ENCODE measurements at places on chromosomes 4 and X.

- no peaks in the 10 kb centered on the region for H3K27me3 ChIP-seq
- H3K4me1 ChIP-seq: no peaks in the 10 kb centered on the region
- no peak for DNase-seq
- peaks cover 20% of the 10 kb centered on the region for H3K36me3 ChIP-seq
- H3K27ac ChIP-seq: peak overlapping the region; percentile 89
Measured at GRCh38 chr4:102869569-102870197, 891 bp downstream of the CISD2 start.

DNA sequence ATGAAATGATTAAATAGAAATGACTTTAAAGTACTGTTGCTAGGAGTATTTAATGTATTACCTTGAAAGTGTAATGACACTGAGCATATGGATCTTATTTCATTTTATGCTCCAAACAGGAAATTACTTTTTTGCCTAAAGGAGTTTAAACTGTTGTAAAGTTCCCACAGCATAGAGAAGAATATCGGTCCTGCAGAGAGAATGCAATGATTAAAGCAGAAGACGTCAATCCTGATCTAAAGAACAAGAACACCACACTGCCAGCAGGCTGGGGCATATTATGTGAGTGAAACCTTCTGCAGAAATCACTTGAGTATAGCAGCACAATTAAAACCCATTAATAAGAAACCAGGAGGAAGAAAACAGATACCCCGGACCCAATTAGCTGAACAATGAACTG, 72.8 kb upstream of the CAMK2D start:
- no peaks in the 10 kb centered on the region for H3K4me1 ChIP-seq
- H3K27ac ChIP-seq: no peak overlapping the region
- H3K4me3 ChIP-seq: no peak overlapping the region
- DNase-seq: no peak

DNA sequence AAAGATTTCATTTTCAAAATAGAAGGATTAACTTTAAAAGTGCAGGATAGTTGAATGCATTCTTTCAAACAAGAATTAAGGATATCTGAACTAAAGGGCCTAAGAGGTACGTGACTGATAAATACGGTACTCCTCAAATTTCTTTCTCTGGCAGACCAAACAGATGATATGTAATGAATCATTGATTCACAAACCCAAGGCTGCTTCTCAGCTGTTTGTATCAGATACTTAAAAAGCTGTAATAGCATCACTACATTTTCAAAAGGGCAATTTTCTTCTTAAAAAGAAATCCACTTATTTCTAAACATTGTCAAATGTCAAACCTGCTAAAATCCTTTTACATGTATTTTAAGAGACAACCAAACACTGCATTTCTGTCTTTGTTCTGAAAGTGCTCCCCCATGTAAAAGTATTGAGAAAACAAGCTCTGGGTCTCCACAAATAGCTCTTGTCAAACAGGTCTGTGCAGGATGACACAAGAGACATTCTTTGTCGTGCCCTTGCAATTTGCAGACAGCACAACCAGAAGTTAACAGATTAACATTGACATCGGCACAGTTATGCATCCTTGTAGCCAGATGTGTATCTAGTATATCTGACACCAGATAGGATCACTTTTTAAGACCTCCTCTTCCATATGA, 82.0 kb downstream of the MANBA start:
- H3K36me3 ChIP-seq: peaks cover 6% of the 10 kb centered on the region
- no peaks in the 10 kb centered on the region for H3K27me3 ChIP-seq
- peak; percentile 2 for DNase-seq
- H3K27ac ChIP-seq: no peak overlapping the region
- no peak overlapping the region for H3K4me3 ChIP-seq
- H3K4me1 ChIP-seq: no peaks in the 10 kb centered on the region

DNA sequence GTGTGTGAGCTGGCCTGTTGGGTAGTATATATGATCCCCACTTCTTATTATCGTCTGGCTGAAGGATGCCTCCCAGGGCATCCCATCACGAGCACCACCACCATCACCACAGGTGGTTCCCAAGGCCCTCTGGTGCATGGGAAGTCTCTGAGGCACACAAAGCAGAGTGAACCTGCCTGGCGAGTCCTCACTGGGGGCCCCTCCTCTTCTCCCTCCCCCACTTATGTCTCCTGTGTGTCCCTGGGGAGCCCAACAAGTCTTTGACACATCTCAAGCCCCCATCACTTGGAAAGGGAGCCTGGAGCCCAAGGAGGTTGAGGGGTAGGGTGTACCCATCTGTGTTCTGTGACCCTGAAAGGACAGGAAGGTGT, 45.5 kb upstream of the NKX1-1 start:
- H3K4me3 ChIP-seq: no peak overlapping the region
- no peak for DNase-seq
- H3K36me3 ChIP-seq: peaks cover 4% of the 10 kb centered on the region
- H3K27me3 ChIP-seq: peaks cover 56% of the 10 kb centered on the region

DNA sequence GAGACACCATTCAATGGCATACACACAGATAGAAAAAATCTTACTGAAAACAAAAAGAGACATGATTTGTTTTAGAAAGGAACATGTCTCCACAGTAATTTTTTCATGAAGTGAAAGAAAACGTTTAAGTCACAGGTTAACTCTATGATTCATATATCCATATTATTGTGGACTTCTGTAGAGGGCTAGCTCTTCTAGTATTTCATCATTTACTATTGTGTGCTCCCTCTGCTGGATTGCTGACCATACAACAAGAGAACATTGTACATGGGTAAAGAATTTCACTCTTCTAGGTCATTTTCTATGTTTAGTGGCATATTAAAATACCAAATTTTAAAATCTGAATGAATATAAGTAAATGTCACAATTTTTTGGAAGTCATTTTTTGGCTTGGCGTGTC, 91.8 kb upstream of the POU3F4 start:
- no peaks in the 10 kb centered on the region for H3K4me1 ChIP-seq
- no peak overlapping the region for H3K27ac ChIP-seq
- no peak for DNase-seq
- no peaks in the 10 kb centered on the region for H3K27me3 ChIP-seq

- H3K4me1 ChIP-seq: no peaks in the 10 kb centered on the region
- DNase-seq: no peak
- no peak overlapping the region for H3K27ac ChIP-seq
- no peaks in the 10 kb centered on the region for H3K27me3 ChIP-seq
- no peaks in the 10 kb centered on the region for H3K36me3 ChIP-seq
Measured at GRCh38 chr4:56723659-56724230, 42.6 kb upstream of the HOPX start.

DNA sequence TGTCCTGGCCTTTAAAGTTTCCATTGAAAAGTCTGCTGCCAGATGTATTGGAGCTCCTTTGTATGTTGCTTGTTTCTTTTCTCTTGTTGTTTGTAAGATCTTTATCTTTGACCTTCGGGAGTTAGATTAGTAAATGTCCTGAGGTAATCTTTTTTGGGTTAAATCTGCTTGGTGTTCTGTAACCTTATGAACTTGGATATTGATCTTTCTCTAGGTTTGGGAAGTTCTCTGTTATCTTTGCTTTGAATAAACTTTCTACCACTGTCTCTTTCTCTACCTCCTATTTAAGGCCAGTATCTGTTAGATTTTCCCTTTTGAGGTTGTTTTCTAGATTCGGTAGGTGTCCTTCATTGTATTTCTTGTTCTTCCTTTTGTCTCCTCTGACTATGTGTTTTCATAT, 447.8 kb downstream of the FAM133A start:
- no peaks in the 10 kb centered on the region for H3K27me3 ChIP-seq
- no peak for DNase-seq
- H3K4me3 ChIP-seq: no peak overlapping the region
- H3K27ac ChIP-seq: no peak overlapping the region
- no peaks in the 10 kb centered on the region for H3K36me3 ChIP-seq
- no peaks in the 10 kb centered on the region for H3K4me1 ChIP-seq

DNA sequence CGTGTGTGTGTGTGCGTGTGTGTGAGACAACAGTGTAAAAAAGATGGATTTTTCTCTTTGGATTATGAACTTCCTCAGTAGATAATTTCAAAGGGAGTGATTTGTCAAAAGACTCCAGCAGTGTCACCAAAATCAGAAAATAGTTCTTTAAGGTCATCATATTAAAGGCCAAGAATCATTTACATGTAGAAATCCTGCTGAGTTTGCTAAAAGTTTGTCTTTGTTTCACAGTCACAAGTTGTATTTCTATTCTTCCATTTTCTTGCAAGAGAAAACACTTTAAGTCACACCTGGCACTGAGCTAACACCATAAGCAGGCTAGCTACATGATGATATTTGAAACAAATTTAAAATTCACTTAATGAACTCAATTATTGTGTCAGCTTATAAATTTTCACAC, 222.7 kb downstream of the PACRGL start:
- no peaks in the 10 kb centered on the region for H3K36me3 ChIP-seq
- no peaks in the 10 kb centered on the region for H3K27me3 ChIP-seq
- DNase-seq: no peak
- no peak overlapping the region for H3K4me3 ChIP-seq
- H3K4me1 ChIP-seq: no peaks in the 10 kb centered on the region
- H3K27ac ChIP-seq: no peak overlapping the region

DNA sequence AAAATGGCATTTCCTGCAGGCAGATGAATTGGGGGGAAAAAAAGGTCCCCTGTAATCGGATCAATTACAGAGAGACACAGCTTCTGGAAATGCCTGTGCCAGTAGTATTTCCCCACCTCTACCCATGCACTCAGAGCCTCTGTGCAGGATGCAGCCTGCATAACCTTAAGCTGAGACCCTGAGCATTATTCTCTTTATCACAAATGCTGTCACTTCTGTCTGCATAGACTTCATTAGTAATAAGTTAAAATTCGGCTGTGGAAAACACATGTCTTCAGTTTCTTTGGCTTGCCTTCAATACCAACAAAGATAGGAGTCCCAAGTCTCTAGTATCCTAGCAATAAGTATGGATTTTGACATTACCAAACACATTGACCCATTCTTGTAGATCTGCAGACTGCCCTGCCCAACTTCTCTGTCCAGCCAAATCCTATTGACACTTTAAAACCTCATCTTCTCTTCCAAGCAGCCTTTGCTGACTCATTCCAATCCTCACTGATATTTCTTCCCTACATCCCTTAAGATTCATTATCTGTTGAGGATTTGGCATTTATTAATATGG, 70.8 kb downstream of the LUZP4 start:
- H3K4me1 ChIP-seq: peaks cover 6% of the 10 kb centered on the region
- H3K36me3 ChIP-seq: no peaks in the 10 kb centered on the region
- H3K27me3 ChIP-seq: no peaks in the 10 kb centered on the region
- no peak overlapping the region for H3K27ac ChIP-seq
- H3K4me3 ChIP-seq: no peak overlapping the region
